CD4-positive, alpha-beta memory T cell (primary cell): ENCODE measurements at places on chromosomes 7 and 10. TPM values are rescaled to one million over a fixed set of nuclear protein-coding genes. Genes with fewer than 3 reads are reported as not detected.

GRCh38 chr7:98315318-98315993 is 34.0 kb downstream of the BRI3 start:
- H3K27ac ChIP-seq = no peak overlapping the region
- H3K27me3 ChIP-seq = no peaks in the 10 kb centered on the region
- no peaks in the 10 kb centered on the region for H3K36me3 ChIP-seq
- H3K4me1 ChIP-seq = no peaks in the 10 kb centered on the region
- H3K4me3 ChIP-seq = no peak overlapping the region

GRCh38 chr7:124785994-124786393 is 20.4 kb upstream of the GPR37 start:
- no peak overlapping the region for H3K4me3 ChIP-seq
- no peaks in the 10 kb centered on the region for H3K4me1 ChIP-seq
- H3K27ac ChIP-seq = no peak overlapping the region
- no peaks in the 10 kb centered on the region for H3K36me3 ChIP-seq
- no peak for DNase-seq

- H3K4me1 ChIP-seq = peaks cover 6% of the 10 kb centered on the region
- no peak for DNase-seq
- no peaks in the 10 kb centered on the region for H3K27me3 ChIP-seq
- no peak overlapping the region for H3K27ac ChIP-seq
- H3K36me3 ChIP-seq = peaks cover 13% of the 10 kb centered on the region
Measured at GRCh38 chr7:127594490-127594889, 954 bp downstream of the FSCN3 start.

- DNase-seq = no peak
- no peaks in the 10 kb centered on the region for H3K36me3 ChIP-seq
- H3K4me1 ChIP-seq = no peaks in the 10 kb centered on the region
Measured at GRCh38 chr7:47580175-47580706, 1.7 kb downstream of the TNS3 start.

DNA sequence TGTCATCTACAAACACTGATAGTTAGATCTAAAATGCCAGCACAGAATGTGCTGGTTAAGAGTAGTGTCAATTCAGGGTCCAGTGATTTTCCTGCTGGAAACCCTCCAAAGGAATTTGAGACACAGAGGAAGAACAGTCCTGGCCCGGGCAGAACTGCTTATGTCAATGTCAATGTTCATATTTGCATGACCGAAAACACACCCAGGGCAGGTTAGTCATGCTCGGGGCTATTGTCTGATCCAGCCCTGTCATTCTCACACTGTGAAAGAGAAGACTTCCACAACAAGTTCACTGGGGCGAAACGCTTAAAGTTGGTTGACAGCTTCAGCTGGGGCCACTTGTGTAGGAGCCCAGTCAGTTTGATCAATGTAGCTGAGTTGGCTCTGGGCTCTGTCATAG is 139.3 kb downstream of the C1GALT1 start:
- no peaks in the 10 kb centered on the region for H3K27me3 ChIP-seq
- no peaks in the 10 kb centered on the region for H3K36me3 ChIP-seq
- H3K4me1 ChIP-seq = no peaks in the 10 kb centered on the region
- H3K27ac ChIP-seq = no peak overlapping the region

The CYP3A7 gene
- total RNA-seq = not detected

The LDB1 gene
- 135 TPM for total RNA-seq

The NUPR2 gene
- not detected for total RNA-seq
